ENCODE measurements at places on chromosomes 6 and 20.

GRCh38 chr20:41701588-41702348 lies 83.6 kb upstream of the CHD6 start:
- no peak for DNase-seq

- DNase-seq, result no peak
Observed at GRCh38 chr20:20731945-20732296, 19.5 kb upstream of the RALGAPA2 start.

GRCh38 chr6:92139601-92140000 lies 1279.8 kb downstream of the EPHA7 start:
- DNase-seq, result no peak

GRCh38 chr6:123838505-123839234 lies 35.0 kb downstream of the NKAIN2 start:
- no peak for DNase-seq

- DNase-seq, result no peak
Observed at GRCh38 chr6:158665332-158665731, 15.5 kb downstream of the SYTL3 start.

DNA sequence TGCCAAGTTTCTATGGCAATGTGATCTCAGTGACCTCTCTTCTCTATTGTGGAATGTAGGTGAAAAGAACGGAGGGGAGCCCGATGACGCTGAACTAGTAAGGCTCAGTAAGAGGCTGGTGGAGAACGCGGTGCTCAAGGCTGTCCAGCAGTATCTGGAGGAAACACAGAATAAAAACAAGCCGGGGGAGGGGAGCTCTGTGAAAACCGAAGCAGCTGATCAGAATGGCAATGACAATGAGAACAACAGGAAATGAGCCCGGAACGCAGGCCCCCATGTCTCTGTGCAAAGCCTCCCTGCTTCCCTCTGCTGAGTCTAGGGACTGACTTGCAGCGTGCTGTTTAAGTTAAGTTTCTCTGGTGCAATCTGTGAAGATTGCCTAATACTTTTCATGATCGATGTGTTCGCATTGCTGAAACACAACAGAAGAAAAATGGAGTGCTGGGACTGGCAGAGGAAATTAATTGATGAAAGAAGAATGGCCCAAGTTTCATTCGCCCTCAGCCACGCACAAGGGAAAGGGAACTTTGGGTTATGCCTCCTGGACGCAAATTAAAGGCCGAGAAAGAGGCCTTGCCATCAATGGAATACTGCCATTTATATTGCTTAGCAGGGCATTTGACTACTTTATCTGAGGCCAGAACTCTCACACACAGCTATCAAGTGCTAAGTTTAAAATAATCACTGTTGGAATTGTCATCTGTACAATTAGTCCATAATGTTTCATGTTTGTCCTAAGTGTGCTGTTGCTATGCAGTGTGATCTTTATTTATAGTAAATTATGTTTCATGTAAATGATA lies 146.4 kb downstream of the AKAP7 start:
- no peak for DNase-seq

GRCh38 chr6:112100561-112100960 lies 13.2 kb downstream of the FAM229B start:
- DNase-seq, result no peak

- DNase-seq, result no peak
Observed at GRCh38 chr6:31711233-31711632, 3.9 kb upstream of the LY6G6D start.

DNA sequence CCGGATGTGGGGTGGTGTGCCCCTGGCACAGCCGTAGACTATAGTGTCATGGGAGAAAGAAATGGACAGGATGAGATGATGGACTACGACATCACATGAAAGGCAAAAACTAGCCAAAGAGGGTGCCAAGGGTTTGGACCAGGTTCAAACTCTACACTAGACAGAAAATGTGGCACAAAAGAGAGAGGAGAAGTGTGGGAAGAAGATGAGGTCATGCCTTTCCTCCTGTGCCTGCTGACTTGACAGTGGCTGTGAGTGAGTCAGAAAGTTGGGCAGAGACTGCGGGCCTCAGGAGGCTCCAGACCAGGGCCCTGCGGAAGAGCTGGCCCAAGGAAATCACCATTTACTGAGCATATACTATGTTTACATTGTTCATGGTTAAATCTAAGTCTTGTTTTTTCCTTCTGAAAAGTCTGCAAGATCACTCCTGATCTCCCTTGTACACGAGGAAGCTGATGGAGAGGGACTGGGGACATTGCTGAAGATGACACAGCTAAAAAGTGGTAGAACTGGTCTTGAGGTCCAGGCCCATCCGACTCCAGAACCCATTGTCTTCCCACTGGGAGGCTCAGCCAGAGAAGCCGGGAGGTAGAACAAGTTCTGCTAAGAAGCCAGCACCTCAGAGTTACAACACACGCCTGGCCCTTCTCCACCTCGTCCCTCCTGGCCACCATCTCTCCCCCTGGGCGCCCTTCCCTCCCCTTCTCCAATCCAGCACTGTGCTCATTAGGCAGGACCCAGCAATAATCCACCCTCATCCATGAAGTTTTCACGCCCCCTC lies 35.6 kb downstream of the CNKSR3 start:
- no peak for DNase-seq

DNA sequence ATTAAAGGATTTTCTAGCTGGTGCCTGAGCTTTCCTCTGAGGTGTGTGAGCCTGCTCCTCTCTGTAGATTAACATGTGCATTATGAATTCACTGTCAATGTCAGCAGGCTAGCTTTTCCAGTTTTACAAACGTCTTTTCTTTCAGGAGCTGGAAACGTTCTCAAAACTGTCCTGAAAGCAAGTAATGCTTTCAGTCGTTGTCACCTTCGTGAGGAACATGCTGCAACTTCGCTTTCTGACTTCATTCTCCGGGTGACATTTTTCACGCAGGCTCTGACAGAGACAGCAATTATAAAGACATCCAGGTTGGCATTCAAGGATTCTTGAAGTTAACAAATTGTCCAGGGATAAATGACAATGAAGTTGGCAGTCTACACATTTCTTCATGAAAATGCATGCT lies 671.5 kb downstream of the DHX35 start:
- DNase-seq, result no peak

DNA sequence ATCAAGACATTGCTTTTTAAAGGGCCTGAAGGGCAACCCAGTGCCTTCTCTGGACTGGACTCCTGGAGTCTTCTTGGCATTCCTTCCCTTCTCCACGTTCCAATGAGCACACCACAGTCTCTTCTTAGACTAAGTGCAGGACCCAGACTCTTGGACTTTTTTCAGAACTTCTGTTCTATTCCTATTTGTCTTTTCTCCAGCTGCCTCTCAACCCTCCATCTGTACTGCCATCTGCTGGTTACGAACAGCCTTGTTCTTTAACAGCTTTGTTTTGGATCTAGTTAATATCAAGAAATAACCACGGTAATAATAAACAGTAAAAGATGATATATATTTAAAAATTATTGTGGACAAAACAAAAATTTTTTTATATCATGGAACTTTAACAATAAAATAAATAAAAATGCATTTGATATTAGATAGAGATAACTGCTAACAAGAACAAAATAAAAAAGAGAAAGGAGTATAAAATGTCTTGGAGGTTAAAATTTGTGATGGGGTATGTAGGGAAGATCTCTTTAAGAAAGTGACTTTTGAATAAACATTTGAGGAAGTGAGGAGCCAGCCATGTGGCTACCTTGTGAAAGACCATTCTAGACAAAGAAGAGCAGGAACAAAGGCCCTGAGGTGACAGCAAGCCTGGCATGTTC lies 105.1 kb upstream of the HCRTR2 start:
- DNase-seq, result no peak

- DNase-seq, result no peak
Observed at GRCh38 chr6:83314693-83315092, 116.2 kb downstream of the ME1 start.

DNA sequence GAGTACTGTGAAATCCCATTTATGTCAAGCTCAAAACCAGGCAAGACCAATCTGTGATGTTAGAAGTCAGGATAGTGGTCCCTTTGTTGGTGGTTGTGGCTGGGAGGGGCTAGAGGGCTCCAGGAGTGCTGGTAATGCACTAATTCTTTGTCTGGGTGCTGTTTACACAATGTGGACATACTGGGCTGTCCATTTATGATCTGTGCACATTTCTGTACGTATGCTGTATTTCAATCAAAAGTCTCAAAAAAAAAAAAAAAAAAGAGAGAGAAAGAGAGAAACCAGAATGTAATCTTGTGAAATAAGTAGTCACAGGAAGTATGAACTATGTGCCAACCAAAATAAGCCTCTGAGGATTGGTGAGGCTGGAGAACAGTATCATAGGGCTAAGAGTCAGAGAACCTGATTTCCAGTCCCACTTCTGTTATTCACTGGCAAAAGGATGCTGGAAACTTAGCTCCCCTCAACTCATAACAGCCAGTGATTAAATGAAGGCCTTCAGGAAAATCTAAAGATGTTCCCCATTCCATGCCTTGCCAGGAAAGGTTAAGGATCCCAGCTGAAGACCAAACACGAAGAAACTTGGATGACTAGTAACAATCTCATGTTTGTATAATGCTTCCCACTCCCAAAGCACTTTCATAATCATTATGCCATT lies 19.6 kb upstream of the TRAM2 start:
- no peak for DNase-seq

- DNase-seq, result no peak
Observed at GRCh38 chr6:43283905-43284304, 14.2 kb upstream of the SLC22A7 start.

DNA sequence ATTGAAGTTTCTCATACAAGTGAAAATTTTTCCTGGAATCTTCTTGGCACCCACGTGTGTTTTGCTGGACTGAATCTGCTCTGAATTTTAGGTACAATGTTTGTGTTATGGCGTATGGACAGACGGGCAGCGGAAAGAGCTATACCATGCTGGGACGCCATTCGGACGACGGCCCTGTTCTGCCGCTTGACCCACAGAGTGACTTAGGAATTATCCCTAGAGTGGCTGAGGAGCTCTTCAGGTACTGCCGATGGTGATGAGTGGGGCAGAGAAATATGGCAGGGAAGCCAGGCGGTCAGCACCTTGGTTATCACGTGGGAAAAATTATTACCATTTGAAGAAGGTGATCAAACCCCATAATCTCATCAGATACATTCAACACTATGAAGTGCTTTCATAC lies 36.3 kb downstream of the KIF25 start:
- no peak for DNase-seq

DNA sequence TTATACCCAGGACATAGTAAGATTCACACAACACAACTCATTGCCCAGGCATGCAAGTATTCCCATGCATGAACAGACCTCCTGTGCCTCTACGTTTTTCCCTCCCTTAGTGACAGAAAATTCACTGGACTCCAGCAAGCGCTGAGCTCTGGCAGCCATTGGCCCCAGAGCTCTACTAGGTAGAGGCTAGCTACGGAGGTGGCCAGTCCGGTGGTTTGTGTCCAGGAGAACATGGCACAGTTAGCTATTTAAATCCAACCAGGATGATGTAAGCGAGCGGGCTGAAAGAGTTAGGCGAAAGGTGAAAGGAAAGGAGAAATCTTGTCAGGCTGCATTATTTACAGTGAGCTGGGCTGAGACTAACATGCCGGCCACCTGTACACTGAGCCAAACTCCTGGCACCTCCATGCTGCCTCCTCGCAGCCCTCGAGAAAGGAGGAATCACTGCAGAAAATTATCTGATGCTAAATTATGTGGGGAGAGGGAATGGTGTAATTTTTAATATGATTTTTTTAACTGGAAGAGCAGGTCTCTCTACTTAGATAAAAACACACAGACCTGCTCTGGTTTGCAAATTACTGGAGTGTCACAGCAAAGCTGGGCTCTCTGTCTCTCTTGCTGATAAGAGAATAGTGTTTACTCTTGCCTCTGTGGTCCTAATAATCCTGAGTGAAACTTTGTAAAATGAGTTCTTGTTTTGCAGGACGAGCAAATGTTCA lies 50.1 kb upstream of the ARMC2 start:
- DNase-seq, result no peak

- no peak for DNase-seq
Observed at GRCh38 chr20:34615477-34615876, 57.0 kb downstream of the MAP1LC3A start.

GRCh38 chr6:17161076-17161475 lies 59.2 kb downstream of the STMND1 start:
- no peak for DNase-seq

DNA sequence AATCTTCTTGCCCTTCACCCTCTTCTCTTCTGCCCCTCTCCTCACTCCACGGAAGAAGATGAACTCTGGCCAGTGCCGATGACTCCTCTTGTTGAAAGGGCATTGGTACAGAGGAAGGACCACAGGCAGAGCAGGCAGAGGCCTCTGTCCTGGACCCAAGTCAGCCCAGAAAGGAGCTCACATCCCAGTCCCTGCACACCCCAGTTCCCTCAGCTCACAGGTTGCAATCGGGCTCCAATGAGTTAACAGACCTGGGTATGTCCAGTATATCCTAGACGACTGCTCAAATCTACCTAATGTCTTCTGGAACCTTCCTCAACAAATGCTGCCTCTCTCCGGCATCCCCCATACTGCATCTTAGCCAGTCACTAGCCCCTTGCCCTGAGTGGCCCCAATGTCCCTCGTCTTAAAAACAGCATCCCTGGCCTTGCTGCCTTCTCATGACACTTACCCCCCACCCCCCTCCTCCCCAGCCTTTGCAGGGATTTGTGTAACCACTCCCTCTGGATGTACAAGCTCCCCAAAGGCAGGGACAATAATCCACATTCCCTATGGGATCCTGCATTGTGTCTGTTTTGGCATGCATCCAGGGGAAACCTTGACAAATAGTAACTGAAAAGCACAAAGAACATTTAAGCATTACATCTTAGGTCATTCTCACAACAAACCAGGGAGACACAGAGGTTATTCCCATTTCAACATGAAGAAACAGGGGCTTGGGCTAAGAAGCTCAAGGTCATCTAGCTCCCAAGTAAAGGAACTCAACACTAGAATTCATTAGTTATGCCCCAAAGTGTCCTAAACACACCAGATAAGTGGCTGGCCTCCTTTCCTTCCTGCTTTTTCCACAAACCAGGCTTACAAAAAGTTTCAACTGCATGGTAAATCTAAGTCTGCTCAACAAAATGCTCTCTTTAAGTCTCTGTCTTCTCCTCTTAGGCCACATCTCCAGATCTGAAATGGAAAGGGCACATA lies 45.1 kb downstream of the TRERF1 start:
- DNase-seq, result no peak
